ENCODE measurements at places on chromosomes 7 and 10.

DNA sequence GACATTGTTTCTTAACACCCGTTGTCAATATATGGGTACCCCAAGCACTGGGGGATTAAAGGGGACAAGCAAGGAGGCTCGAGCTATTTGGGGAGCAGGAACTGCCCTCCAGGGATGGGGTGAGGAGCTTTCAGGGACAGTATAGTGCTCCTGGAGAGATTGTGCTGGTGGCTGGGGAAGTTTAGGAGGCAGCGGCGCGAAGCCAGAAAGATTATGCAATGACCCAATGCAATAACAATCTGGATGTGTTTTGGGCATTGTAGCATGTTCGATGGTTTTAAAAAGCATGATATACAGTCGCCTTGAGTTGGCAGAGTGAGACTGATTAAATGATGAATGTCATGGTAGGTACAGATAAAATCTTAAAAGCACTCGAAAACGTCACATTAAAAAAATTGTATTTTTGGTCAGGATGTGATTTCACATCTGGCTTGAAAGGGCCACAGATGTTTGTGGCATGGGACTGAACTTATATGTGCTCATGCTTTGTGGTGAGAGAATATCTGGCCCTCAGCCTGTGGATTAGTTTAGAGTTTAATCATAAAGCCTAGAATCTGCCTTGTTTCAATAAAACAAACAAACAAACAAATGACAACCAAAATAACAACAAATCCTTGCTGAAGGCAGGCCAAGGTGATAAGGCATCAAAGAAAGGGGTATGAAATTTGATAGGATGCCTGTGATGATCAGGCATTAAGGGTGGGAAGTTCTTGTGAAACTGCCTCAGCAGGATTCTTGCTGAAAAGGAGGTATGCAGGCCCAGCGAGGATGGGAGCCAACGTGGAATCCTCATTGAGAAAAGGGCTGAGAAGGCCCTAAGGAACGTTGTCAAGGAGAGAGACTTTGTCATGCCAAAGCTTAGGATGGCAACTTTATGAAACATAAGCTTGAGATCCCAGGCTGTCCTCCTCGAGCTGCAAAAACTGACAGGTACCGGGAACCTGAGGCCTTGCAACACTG, 417.1 kb upstream of the KLF6 start:
- DNase-seq: no peak

DNA sequence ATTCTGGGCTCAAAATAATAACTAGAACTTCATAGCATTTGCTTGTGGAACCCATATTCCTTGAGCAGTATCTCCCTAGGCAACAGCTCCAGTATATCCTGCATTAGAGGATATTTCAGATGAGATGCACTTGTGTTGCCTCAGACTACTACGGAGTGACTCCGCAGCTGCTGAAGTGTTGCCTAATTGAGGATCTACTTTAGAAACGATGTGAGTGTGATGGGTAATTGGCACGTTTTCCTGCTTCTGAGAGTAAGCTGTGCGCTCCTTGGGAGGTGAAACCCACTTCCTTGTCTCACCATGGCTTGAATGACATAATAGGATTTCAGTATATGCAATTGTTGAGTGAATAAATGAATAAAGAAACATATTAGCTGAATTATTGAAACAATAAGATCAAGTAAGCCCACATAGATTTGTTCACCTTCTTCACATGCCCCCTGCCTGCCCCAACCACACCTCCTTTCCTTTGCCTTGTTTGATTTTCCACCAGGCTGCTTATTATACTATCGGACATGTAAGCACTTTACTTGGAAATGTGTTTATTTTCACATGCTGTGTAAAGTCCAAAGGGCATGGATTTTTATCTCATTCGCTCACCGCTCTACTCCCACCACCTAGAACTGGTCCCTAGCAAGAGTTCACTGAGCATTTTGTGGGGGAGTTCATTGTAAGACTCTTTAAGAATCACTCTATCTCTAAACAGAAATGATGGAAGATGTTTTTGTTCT, 303.8 kb downstream of the KCNMA1 start:
- no peak for DNase-seq

GRCh38 chr10:130561681-130562080, 425.5 kb downstream of the GLRX3 start:
- no peak for DNase-seq

DNA sequence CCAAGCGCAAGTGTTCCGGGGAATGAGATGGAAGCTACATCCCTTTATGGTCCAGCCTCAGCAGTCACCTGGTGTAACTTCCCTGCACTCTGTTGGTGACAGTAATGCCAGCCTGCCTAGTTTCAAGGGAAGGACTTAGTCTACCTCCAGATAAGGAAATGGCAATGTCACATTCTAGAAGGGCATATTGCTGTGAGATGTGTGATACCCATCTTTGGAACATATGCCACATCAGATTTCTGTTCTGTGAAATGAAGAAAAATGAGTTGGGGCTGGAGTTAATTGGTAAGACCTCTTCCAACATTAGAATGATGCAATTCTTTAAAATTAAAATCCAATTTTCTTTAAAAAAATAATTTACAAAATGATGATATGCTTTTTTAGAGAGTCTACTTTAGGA, 212.0 kb downstream of the LRMDA start:
- no peak for DNase-seq

- DNase-seq: no peak
Observed at GRCh38 chr7:107079212-107079940, 34.9 kb downstream of the PRKAR2B start.

DNA sequence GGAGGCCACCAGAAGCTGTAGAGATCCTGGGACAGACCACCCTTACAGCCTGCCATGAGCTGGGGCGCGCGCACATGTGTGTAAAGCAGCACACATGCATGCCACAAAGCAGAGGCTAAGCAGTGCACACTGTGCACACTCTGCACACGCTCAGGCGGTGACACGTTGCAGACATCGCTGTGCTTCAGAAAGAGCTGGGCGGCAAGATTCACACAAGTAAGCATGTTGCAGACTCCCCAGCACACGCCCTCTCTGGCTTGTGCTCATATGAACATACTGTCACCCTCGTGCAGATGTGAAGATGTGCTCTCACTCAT, 478.9 kb downstream of the DNAJB6 start:
- DNase-seq: no peak

GRCh38 chr10:35043796-35044344, 46.3 kb downstream of the CUL2 start:
- DNase-seq: no peak
